AG20443 (cell line): ENCODE measurements at places on chromosomes 3 and 15.
A peak's percentile ranks its signal among the peaks of the same experiment; 100 is the strongest.

DNA sequence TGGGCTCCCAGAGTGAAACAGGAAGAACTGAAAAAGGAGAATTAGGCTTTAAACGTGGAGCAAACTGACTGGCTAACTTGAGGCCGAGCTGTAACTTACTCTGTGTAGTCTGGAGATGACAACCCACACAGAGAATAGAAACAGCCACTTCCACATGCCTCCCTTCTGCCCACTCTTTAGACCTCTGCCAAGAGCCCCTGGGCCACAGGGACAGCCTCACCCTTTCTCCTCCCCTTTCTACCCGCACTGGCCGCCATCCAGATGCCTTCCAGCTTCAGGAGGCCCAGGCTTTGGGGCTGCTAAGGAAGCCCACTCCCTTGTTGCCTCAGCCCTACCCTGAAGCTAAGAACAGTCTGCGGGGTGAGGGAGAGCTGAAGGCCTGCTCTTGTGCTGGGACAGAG is 6.8 kb downstream of the ARHGAP31 start:
- no peak for DNase-seq

GRCh38 chr3:141279077-141279967 is 47.7 kb downstream of the PXYLP1 start:
- no peak for DNase-seq

DNA sequence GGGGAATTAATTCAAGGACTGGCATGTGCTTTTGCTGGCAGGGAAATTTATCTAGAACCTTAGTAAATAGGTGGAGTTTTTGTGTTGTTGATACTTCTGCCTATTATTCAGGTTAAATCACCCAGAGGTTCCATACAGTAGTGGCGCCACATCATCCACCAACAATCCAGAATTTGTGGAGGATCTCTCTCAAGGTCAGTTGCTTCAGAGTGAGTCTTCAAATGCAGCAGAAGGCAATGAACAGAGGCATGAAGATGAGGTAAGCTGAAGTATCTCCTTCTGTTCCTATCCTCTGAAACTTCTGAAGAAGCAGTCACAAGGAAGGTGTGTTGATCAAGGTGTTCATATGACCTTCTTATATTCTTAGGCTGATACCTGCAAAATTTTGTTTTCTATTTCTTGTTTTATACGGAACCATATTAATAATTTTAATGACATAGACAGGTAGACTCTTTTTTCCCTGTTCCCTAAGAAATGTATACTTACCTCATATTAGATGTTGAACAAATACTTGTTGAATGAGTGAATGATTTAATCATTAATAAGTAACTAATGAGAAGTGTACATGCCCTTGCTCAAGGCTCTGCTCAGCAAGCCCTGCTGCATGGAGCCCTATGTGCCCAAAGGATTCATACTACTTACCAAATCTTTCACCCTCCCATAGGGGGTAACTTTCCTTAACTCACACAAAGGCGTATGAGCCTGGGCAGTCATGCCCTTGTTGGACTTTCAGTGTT is 43.6 kb downstream of the HMG20A start:
- no peak for DNase-seq

DNA sequence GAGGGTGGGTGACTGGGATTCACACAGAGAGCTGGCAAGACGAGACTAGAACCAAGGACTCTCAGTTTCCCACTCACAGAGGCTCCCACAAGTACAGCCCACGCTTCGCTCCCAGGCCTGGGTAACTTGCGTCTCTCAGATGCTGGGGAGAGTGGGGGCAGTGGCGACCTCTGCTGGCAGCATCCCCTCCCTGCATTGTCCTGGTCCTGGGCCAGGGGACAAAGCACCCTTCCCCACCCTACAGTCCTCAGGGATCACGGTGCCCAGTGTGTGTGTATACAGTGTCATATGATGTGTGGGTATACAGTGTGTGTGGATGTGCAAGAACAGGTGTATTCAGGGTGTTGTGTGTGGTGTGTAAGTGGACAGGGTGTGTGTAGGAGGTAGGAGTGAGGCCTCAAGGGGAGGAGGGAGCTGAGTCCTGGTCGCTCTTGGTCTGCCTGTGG is 12.8 kb downstream of the VILL start:
- DNase-seq, result peak; percentile 70

- no peak for DNase-seq
Observed at GRCh38 chr15:79452244-79453051, 20.3 kb downstream of the MINAR1 start.

- no peak for DNase-seq
Observed at GRCh38 chr15:58509556-58509955, 77.8 kb downstream of the LIPC start.

DNA sequence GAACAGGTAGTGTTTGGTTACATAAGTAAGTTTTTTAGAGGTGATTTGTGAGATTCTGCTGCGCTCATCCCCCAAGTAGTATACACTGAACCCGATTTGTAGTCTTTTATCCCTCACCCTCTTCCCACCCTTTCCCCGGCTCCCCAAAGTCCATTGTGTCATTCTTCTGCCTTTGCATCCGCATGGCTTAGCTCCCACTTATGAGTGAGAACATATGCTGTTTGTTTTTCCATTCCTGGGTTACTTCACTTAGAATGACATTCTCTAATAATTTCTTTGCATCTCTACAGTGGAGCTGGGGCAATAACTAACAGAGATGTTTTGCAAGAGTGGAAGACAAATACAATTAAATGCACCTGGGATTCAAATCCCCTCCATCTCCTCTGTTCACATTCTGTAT is 93.2 kb downstream of the TP63 start:
- no peak for DNase-seq
